ENCODE measurements at places on chromosomes 11 and 22. TPM values are rescaled to one million over a fixed set of nuclear protein-coding genes. Genes with fewer than 3 reads are reported as not detected.
A peak's percentile ranks its signal among the peaks of the same experiment; 100 is the strongest.

GRCh38 chr11:119774172-119774763 lies 45.3 kb upstream of the NECTIN1 start:
- DNase-seq, result peak; percentile 69

DNA sequence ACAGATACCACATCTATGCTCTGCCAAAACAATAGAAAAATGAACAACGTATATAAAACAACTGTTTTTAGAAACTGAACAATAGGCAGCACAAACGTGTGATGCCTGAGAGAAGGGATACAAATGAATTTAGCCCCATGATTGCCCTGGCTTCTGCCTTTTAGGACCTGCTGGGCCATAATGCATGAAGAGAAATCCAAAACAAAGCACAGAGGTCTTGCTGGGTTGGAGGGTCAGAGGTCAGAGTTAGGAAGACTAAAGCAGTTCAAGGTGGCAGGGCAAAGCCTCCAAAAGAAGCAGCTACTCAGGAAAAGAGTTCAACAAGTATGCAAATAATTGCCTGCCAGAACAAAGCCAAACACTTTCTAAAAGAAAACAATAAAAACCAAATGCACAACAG lies 138.5 kb downstream of the TTC28 start:
- no peak for DNase-seq

- DNase-seq, result no peak
These were observed 40.3 kb upstream of the ZBED5 start for GRCh38 chr11:10898003-10898762.

GRCh38 chr11:47466701-47467250 lies 17.8 kb upstream of the RAPSN start:
- DNase-seq, result no peak

DNA sequence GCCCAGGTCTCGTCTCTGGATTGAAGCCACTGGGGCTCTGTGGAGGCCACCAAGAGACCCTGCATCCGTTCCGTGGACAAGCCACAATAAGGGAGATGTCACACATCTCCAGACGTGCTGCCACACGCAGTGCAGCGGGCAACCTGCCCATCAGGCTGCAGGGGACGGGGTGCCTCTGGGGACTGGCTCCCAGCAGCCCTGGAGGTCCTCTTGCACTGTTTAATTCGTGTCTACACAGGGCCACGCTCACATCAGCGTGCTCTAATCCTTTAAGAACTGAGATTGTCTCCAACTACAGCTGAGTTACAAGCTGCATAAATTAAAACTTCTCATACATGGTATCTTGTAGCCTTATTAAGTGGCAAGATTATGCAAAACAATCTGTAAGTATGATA lies 1232.2 kb downstream of the BRD1 start:
- DNase-seq, result no peak

- DNase-seq, result no peak
These were observed 44.0 kb upstream of the SLC1A2 start for GRCh38 chr11:35463331-35463751.

DNA sequence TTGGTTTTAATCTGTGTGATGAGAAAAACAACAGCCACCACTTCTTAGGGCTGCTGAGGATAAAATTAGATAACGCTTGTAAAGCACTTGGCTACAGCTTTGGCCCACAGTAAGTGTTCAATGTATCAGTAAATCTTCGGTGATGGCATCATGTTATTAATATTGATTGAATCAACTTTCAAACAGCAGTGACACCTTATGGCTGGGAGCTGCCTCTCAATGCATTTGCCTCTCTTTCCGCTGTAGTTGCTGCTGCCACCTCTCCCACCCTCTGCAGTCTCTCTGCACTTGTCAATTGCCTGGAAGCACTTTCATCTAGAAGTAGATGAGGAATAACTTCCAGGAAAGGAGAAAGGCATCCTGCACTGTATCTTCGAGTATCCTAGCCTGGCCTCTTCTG lies 491.1 kb downstream of the OPCML start:
- no peak for DNase-seq

DNA sequence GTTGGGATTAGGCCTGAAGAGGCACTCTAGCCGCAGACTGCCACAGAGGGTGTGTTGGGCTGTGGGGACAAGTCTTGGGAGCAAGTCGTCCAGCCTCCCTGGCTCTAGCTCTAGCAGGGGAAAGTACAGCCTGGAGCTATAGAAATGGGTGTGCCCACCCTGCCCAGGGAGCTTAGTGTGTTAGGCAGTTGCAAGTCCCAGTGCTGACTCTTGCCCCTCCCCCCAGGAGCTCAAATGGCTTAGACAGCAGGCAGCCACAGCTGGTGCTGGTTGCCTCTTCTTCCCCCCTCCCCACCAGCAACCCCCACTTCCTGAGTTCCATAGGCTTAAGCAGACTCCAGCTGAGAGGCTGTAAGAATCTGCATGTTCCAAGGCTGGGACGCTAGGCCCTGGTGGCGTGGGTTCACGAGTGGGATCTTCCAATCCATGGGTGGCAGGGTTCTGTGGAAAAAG lies 61.2 kb downstream of the GUCY1A2 start:
- DNase-seq, result no peak

GRCh38 chr22:41446639-41447434 lies at the start of gene TOB2:
TSS of gene TOB2 (minus strand) at chr22:41446801. CDS start at chr22:41437345, 9,456 bp downstream.
- DNase-seq, result peak; percentile 95

GRCh38 chr11:133726542-133726941 lies 118.8 kb downstream of the SPATA19 start:
- no peak for DNase-seq

GRCh38 chr22:19277785-19278184 lies 13.7 kb downstream of the CLTCL1 start:
- DNase-seq, result no peak

- DNase-seq, result peak; percentile 77
These were observed 31.2 kb upstream of the TRIM29 start for GRCh38 chr11:120168960-120169681.

- no peak for DNase-seq
These were observed 7.0 kb downstream of the MADD start for GRCh38 chr11:47276923-47277322.

GRCh38 chr11:39304586-39304985 lies 2154.9 kb downstream of the LRRC4C start:
- DNase-seq, result no peak

GRCh38 chr11:111457731-111458368 lies 54.3 kb downstream of the BTG4 start:
- DNase-seq, result no peak

Gene CNIH2
- polyA plus RNA-seq, result 5.4 TPM

Gene HOATZ
- 0.28 TPM for polyA plus RNA-seq

Gene HIC2
- polyA plus RNA-seq, result 9.7 TPM

Gene SCGB1C1
- polyA plus RNA-seq, result 1.1 TPM

Gene SMC1B
- 0.23 TPM for polyA plus RNA-seq
